ENCODE measurements at places on chromosomes 2 and 18.

- no peak for DNase-seq
These were observed 86.6 kb downstream of the MARCHF4 start for GRCh38 chr2:216285701-216286100.

DNA sequence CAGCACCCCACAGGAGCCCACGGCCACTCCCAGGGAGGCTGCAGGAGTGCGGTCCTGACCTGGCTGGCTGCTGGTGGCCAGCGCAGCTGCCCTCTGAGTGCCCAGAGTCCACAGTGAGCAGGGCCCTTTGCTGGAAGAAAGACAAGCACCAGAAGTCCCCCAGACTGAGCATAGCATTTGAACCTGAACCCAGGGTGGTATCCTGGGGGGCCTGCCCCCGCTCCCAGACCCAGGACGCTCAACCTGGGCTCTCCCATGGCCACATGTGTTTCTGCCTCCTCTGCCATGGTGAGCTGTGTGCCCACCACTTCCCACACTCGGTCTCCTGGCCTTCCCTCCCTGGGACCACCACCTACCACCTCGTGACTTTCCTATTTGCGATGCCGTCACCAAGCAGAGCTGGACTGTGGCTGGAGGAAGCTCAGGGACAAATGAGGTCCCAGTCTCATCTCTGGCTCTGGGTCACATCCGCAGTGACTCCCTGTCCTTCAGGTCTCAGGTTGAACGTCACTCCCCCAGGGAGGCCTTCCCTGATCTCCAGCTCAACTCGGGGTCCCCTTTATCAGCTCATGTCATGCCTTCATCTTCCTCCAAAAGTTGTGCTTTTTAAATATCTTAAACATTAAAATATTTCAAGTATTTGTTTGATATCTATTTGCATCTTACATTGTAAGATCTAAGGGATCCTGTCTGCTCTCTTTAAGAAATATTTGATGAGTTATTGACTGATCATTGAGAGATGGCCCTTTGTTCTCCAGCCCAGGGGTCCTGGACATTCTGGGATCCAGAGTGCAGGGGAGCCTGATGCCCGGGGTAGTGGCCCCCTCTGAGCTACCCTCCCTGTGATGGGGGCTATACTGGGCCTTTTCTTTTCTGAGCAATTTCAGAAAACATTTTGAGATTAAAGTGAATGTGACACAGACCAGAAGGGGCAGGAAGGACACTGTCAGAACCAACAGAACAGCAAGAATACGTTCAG lies 16.4 kb upstream of the GPR55 start:
- no peak for DNase-seq

DNA sequence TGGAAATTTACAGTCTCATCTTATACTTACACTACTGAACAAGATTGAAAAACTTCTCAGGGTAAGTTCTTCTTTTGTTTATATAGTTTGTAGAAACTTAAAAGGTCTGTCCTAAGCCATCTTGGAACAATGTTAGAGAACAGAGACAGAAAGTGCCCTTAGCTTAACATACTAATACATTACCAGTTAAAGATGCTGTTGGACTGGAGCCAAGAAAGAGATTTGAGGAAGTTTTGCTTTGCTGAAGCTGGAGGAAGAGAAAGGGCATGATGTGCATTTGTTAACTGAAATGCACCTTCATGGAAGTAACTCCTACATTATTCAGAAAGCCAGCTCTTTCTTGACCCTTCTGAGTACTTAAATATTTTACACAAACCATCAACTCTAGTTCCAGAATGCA lies 66.5 kb upstream of the TNFRSF11A start:
- no peak for DNase-seq

DNA sequence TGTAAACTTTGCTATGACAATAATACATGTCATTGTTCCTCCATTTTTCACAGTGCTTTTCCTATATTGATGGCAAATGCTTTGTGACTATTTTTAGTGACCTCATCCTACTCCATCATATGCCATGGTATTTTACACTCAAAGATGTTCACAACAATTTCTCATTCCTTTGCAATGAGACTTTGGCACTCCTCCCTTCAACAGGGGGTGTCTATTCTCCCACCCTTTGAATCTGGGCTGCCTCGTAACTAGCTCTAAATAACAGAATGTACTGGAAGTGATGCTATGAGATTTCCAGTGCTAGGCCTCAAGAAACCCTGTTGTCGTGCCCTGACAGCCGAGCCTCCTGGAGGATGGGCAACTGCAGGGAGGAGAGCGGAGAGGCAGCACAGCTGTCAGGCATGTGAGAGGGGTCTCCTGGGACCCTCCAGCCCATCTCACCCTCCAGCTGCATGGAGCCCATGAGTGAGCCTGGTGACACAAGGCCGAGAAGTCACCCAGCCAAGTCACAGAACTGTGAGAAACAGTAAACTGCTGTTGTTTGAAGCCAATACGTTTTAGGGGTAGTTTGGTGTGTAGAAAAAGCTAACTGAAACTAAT lies 103.1 kb upstream of the APCDD1 start:
- DNase-seq: no peak

GRCh38 chr2:26615860-26616705 lies 25.1 kb downstream of the CIB4 start:
- no peak for DNase-seq

DNA sequence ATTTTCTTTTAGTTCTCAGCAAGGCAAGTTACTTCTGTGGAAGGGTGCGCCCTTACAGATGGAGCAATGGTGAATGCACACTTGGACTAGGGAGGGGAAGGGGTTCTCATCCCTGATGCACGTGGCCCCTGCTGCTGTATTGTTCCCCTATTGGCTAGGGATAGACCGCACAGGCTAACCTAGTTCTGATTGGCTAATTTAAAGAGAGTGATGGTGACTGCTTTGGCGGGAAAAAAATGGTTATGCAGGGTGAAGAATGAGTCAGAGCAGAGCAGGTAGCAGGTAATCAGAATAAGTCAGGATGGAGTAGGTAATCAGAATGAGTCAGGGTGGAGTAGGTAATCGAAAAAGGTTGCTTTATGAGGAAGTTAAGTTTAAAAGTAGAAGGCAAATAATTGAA lies 171.5 kb downstream of the MTCL1 start:
- DNase-seq: no peak

- DNase-seq: no peak
These were observed 2.4 kb downstream of the POU3F3 start for GRCh38 chr2:104856086-104856972.

DNA sequence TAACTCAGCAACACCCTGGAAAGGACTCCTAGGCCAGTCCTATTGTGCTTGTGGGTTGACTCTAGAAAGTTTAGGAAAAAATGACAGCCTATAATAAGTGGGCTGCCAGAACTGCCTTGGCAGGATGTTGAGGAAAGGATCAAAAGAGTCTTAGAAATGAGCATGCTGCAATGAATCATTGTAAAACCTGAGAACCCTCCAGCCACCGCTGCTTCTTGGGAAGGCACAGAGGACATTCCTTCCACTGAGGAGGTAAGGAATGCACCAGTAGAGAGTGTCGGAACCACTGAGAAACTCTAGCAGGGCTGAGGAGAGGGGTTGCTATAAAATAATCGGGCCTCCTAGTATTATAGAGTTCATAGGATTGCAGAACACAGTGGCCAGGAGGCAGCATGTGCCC lies 146.7 kb upstream of the SMIM21 start:
- no peak for DNase-seq

- no peak for DNase-seq
These were observed 117.6 kb upstream of the OTOS start for GRCh38 chr2:240257940-240258580.

GRCh38 chr18:22858121-22858520 lies 75.0 kb upstream of the RBBP8 start:
- no peak for DNase-seq

DNA sequence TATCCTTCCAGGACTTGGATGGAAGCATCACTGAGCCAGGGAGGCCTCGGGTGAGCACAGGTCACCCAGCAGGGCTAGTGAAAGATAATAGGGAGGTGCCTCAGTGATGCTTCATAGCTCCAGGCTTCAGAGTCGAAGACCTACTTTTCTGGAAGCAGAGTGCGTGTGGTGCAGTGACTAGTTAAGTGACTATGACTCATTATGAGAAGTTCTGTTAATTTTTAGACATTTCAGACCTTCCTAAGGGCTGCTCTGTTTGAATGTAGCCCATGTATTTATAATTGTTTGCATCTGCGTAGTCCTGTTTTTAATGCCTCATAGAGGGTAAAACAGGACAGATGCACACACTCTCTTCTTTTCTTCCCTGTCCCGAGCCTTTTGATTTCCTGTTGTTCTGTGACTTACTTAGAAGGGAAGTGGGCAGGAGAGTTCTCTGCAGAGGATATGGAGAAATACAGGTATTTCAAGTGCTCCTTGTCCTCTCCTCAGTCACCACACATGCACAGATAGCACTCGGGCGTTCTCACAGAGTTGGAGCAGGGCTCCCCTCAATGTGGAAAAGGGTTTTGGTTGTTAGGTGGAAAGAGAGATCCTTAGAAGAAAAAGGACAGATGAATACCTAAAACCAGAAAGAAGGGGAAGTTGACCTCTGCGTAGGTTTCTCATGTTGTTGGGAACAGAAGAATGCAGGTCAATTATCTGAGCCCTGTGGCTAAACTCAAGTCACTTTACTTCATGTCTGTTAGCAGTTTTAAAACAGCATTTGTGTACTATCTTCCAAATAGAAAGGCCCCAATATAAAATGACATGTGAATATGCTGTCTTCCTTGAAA lies 34.7 kb downstream of the RALB start:
- no peak for DNase-seq

DNA sequence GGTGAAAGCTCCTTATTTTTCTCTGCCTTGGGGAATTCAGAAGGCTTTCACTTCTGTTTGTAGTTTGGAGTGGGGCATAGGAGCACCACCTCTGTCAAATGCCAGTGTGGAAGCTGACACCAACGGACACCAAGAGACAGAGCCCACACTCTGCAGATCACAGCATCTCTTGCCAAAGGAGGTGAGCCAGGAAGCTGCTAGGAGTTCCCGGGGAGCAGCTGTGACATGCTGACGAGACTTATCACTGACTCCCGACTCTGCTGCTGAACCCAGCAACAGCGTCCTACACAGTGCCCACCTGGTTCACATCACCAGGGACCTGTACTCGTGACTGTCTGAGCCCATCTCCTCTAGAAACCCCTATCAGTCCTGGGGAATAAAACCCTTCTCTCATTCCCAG lies 8.1 kb downstream of the TEX51 start:
- DNase-seq: no peak

- no peak for DNase-seq
These were observed 186.8 kb upstream of the LRATD1 start for GRCh38 chr2:14445670-14446069.

GRCh38 chr18:78496079-78496478 lies 483.5 kb upstream of the SALL3 start:
- DNase-seq: no peak

GRCh38 chr2:73063909-73064875 lies 7.3 kb downstream of the SFXN5 start:
- no peak for DNase-seq

DNA sequence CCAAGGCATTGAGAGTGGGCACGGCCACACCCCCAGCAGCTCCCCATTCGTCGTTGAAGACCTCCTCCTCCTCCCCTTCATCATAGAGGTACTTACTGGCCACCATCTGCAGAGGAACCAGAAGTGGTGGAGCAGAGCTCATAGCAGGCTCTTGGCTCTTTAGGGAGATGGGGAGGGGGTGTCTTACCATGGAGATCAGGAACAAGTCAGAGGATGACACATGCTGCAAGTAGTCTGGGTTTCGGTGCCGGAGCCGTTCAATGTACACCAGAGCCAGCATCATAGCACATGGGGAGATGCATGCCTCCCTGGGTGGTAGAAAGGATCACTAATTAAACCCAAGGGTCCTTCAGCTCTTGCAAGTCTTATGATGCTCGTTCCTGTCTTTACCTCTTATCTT lies 1.9 kb downstream of the CNPPD1 start:
- DNase-seq: no peak

GRCh38 chr2:148971547-148971946 lies 67.0 kb upstream of the LYPD6B start:
- DNase-seq: no peak

GRCh38 chr2:189608795-189609422 lies 28.3 kb upstream of the SLC40A1 start:
- DNase-seq: no peak

- no peak for DNase-seq
These were observed 28.1 kb downstream of the ARHGAP25 start for GRCh38 chr2:68762665-68763064.

DNA sequence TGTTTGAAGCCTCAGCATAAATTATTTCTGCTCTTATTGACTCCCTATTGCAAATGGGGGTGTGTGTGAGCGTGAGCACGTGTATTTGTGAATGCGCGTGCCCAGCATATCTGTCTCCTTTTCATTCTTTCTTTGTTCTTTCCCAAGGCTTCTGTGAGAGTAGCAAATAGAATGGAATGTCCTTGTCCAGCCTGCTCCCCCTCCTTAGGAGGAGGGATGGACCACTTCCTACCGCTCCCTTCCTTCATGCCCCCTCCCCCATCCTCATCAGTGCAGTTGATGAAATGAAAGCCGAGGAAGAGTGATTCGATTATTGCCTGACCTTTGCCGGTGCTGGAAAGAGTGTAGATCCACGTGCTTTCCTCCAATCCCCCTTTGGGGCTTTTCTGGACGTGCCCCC lies 102.0 kb downstream of the CPO start:
- no peak for DNase-seq

GRCh38 chr18:67932271-67932670 lies 415.8 kb upstream of the DSEL start:
- no peak for DNase-seq

- DNase-seq: no peak
These were observed 72.3 kb downstream of the CMPK2 start for GRCh38 chr2:6793371-6793770.

- no peak for DNase-seq
These were observed 351.9 kb downstream of the LRRTM1 start for GRCh38 chr2:79952616-79953015.

GRCh38 chr2:61272421-61273070 lies 110.6 kb downstream of the C2orf74 start:
- DNase-seq: no peak

DNA sequence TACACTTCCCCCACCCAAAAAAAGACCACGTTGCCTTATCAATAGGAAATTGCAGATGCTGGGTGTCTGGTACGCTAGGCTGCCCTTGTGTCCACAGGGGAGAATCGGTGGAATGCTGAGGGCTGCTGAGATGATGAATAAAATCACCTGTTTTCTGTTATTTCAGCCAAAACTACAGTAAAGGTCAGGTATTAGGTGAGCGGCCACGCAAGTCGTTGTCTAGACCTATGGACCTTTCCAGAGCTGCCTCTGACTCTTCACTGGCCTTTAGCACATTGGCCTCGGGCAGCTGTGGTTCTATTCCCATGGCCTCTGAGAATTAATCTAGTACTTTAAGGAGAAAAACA lies 89.6 kb downstream of the MTCL1 start:
- no peak for DNase-seq

GRCh38 chr2:239020541-239021041 lies 172.7 kb downstream of the TWIST2 start:
- no peak for DNase-seq

GRCh38 chr2:186751790-186752189 lies 57.9 kb downstream of the FAM171B start:
- DNase-seq: no peak
